GM13976 (cell line): ENCODE measurements at places on chromosomes 13 and 19.

GRCh38 chr13:100879255-100879654 lies 204.7 kb upstream of the TMTC4 start:
- DNase-seq, result no peak

DNA sequence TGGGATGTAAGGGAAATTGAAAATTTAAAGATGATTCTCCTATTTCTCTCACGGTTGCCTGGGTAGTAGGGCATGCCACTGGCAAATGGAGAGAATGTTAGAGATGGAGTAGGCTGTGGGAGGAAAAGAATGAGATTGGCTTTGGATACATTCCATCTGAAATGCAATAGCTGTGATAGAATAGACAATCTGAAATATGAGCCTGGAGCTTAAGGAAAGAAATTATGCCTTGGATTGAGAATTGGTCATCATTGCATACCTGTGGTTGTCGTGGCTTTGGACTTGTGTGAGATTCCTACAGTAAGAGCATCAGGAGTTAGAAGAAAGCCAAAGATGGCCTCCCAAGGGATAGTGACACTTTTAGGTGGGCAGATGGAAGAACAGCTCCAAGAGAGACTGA lies 305.1 kb upstream of the SLC10A2 start:
- no peak for DNase-seq

- peak; percentile 81 for DNase-seq
These were observed 1.1 kb upstream of the ZNF763 start for GRCh38 chr19:11963566-11964355.

DNA sequence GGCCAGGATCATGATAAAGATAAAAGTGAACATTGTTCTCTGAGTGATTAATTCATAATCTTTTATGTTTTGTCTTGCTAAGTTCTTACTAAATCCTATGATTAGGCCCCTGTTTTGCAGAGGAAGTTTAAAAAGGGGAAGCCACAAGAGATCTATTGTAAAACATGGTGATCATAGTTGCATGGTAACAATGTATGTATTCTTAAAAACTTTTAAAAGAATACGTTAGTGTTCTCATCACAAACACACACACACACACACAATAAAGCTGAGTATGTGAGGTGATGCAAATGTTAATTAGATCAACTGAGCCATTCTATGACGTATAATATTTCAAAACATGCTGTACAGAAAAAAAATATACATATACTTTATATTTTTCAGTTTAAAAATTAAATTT lies 51.2 kb downstream of the MBD3L2B start:
- DNase-seq, result no peak

DNA sequence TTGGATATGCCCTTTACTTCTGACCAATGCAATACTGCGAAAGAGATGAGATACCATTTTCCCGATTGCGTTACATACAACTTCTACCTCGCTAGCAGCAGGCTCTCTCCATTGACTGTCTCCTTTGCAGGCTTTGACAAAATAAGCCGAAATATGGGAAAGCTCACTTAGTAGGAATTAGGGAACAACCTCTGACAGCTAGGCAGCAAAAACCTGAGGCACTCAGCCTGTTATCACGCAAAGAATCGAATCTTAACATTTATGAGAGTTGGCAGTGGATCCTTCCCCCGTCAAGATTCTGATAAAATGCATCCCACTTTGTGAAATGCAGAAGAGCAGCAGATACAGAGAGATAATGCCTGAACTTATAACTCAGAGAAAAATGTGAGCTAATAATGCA lies 1379.5 kb upstream of the PCDH9 start:
- DNase-seq, result no peak

- DNase-seq, result peak; percentile 32
These were observed 2.9 kb downstream of the CGB3 start for GRCh38 chr19:49020931-49021895.
